ENCODE measurements at places on chromosomes 1 and 21.
A peak's percentile ranks its signal among the peaks of the same experiment; 100 is the strongest.

DNA sequence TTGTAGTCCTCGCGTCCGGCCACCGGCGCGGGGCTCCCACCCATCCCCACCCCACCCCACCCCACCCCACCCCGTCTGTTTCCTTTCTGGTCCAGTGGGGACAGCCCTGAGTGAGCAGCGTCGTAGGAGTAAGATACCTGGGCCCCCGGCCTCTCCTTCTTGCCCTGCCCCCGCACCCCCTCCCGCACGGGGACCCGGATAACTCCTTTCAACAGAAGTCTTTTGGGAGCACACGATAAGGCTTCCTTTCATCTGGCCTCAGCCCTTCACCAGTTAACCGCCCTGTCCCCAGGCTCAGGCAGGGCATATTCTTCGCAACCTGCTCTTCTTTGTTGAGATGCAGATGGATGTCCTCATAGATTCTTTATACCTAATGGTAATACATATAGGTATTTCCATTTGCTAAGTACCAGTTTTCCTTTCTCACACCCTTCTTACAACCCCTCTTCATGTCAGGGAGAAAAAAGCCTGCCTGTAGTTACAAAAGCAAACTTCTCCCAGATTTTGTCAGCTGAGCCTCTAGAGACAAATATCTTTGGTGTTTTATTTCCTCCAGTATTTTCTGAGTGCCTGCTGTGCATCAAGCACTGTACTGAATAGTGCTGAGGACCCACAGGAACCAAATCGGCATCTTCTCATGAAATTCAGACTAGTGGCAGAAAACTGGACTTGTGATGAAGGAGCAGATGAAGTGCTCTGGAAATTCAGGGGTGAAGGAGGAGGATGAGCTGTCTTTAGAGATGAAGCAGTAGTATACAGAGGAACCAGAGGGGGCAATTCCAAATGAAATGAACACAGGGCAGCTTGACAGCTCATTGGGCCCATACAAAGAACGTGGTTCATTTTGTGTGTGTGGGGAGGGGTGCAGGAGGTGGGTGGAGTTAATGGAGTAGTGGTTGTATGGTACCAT, 33.6 kb downstream of the SLC2A1 start:
- no peak for DNase-seq

DNA sequence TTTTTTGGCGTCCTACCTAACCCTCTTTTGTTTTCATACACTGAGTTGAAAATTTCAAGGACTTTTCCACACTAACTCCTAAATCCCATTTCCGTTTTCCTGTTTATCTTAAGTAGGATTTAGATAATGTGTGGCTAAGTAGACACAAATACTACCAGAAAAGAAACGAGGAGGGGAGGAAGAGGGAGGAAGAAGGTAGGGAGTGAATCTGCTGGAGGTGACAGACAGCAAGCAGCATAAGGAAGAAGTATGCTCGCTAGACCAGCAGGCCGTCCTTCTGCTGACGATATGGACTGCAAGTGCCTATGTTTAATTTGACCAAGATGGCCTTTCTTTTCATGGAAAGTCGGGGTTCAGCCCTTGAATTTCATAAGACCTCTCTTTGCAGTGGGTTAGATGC, 256.9 kb upstream of the RAB4A start:
- no peak for DNase-seq

DNA sequence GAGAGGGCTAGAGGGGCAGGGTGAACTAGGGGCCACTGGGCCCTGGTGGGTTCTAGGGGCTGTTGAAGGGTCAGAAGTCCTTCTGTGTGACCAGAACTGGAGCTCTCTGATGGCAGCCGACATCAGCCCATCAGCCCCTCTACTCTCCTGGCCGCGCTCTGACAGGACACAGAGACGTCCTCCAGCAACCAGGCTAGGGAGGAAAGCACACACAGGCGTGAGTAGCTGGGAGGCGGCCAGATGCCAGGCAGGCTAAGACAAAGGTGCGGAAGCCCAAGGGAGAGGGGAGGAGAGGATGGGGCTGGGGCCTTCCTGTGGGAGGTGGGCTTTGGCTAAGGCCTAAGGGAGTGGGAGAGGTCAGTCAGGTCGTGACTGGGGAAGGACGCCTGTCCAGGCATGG, 50.8 kb downstream of the OLFML2B start:
- no peak for DNase-seq

GRCh38 chr1:92536211-92536979, 49.7 kb upstream of the GFI1 start:
- no peak for DNase-seq

DNA sequence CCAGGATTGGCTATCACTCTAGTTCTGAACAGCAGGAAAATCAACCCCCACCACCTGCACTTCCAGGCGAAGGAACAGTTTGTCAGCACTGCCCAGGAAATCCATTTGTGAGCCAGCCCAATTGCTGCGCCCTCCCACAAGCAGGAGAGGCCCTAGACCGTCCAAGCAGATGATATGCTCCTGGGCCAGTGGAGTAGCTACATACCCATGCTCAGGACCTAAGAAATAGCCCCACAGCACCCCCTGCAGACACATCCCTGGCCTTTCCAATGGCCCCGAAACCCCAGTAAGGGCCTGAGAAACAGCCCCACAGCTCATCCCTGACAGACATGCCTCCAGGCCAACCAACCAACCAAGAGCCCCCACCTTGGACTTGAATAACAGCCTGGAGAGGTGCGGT, 111.5 kb upstream of the ZC3H11B start:
- no peak for DNase-seq

DNA sequence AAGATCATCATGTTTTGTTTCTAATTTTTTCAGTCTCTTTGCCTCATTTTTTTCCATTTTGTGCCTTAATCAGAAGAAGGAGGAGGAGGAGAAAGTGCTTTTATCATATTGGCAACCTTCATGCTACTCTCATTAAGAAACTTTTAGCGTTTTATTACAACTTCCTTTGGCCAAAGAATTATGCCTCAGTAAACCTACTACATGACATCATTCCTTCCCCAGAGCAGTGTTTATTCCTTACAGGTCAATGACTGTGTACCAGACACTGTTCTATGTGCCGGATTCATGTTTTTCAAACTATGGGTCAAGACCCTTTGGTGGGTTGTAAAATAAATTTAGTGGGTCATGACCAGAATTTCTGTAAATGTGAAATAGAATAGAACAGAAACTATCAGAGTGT, 110.4 kb downstream of the SLC30A10 start:
- no peak for DNase-seq

- DNase-seq, result peak; percentile 9
Observed at GRCh38 chr1:92882819-92883218, 51.0 kb downstream of the RPL5 start.

- DNase-seq, result peak; percentile 59
Observed at GRCh38 chr1:10211805-10212410, 1.5 kb downstream of the KIF1B start.

- DNase-seq, result no peak
Observed at GRCh38 chr1:216560527-216560926, 137.3 kb upstream of the USH2A start.

DNA sequence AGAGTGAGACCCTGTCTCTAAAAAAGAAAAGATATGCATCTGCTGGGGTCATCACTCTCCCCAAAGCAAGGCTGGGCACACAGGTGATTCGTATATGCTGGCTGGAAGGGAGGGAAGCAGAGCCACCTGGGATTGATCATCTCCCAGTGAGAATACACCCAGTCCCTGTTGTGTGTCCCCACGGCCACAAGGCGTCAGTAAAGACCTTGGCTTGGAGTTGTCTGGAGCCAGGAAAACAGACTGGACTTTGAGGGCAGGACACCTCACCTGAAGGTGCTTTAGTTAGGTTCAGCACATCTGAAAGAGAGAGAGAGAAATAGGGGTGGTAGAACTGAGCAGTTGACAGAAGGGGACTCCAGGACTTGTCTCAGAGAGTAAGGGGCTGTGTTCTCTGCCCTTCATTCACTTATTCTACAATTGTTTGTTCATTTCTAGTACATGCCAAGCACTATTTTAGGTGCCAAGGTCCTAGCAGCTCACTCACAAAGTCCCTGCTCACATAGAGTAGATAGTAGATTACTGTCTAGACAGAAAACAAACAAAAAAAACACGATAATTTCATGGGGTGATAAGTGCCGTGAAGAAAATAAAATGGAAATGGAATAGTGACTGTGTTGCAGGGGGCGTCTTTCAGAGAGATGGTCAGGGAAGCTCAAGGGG, 13.5 kb downstream of the CITED4 start:
- peak; percentile 60 for DNase-seq

DNA sequence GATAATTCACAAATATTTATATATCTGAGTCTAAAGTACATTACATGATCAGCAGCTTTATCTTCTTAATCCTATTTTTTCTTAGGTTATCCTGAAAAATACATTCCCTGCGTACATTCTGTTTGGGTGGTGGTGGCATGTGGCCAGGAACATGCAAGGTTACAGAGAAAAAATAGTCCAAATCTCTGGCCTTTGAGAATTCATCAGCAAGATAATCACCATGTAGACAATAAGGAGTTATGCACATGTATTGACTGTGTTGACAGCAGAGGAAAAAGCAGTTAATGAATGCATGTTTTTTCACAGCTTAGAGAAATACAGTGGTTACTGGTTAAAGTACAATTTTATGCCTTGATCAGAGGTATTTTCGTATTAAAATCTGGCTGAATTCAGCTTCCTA, 49.0 kb downstream of the ABCA4 start:
- DNase-seq, result no peak

DNA sequence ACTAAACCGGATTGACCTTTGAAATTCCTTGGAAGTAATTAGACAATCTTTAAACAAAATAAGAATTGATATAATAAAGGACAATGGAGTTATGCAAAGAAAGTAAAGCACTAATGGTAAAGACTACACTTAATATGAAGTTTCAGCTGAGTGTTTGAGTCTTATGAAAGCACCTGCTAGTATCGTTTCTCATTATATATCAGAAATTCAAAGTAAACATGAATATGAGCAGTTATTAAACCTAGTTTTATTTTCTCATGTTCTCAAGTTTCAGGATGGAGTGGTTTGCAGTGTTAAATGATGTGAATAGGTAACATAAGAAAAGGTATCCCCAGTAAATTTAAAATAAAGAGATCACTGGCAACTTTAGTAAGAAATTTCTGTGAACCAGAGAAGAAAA, 188.6 kb downstream of the ZP4 start:
- no peak for DNase-seq

DNA sequence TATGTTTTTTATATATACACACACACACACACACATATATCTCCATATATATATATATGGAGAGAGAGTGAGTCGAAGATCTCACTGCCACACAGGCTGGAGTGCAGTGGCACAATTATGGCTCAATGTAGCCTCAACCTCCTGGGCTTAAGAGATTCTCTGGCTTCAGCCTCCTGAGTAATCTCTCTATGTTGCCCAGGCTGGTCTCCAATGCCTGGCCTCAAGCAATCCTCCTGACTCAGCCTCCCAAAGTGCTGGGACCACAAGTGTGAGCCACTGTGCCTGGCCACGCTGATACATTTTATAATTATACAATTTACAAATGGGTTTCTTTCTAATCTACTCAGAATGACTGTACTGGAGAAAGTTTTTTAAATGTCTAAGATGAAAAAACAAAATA, 664.2 kb downstream of the PTPRC start:
- DNase-seq, result no peak

GRCh38 chr1:85297855-85298629, 21.6 kb upstream of the BCL10 start:
- peak; percentile 97 for DNase-seq

- DNase-seq, result no peak
Observed at GRCh38 chr1:25544243-25544764, 898 bp downstream of the LDLRAP1 start.

DNA sequence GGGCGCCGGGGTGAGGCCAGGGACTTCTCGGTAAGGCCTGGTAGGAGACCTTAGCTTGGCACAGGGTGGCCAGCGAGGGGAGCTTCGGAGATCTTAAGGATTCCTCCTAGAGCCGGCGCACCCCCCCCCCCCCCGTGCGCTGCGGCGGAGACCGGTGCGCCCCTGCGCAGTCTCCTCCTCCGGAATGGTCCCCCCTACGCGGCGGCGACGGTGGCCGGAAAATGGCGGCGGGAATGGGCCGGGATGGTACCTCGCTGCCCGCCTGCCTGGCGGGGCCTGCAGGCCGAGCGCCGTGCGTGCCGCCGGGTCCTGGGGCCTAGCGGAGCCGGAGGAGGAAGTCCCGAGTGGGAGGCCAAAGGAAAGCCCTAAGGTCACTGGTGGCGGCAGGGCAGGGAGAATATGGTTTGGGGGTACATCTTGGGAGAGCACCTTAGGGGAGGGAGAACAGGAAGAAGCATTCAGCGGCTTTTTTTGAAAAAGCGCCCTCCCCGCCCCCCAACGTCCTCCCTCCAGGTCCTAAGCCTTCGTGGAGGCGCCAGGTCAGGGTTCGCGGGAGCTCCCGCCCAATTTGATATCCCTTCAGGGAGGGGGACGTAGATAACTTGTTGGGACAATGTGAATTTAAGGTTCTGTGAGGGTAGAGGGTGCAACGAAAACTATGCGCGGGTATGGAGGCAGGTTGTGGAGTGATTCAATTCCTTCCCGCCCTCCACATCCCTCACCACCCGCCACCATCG, 429 bp downstream of the SRRM1 start:
- peak; percentile 8 for DNase-seq

All from foreskin keratinocyte (primary cell).